ENCODE measurements at places on chromosomes 7 and 10. TPM values are rescaled to one million over a fixed set of nuclear protein-coding genes. Genes with fewer than 3 reads are reported as not detected.

DNA sequence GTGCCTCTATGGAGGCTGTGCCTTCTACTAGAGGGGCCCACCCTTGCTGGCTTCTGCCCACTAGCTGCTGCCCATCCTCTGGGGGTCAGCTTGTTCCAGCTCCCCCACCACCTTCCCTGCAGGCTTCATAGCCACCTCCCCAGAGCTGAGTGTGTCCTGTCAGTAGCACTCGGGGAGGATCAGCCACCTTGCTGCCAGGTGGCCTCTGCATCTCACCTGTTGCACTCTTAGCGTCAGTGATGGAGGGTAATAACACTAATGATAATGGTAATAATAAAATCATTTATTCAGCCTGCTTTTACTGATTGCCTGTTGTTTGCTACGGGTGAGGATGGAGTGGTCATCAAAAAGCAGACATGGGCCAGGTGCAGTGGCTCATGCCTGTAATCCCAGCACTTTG, 377.6 kb downstream of the LRMDA start:
- no peaks in the 10 kb centered on the region for H3K36me3 ChIP-seq
- H3K27ac ChIP-seq, result no peak overlapping the region
- no peak overlapping the region for H3K4me3 ChIP-seq

- H3K27me3 ChIP-seq, result no peaks in the 10 kb centered on the region
- H3K4me1 ChIP-seq, result peaks cover 16% of the 10 kb centered on the region
- H3K27ac ChIP-seq, result no peak overlapping the region
- no peak for DNase-seq
Measured at GRCh38 chr10:520402-520787, 169.1 kb downstream of the DIP2C start.

DNA sequence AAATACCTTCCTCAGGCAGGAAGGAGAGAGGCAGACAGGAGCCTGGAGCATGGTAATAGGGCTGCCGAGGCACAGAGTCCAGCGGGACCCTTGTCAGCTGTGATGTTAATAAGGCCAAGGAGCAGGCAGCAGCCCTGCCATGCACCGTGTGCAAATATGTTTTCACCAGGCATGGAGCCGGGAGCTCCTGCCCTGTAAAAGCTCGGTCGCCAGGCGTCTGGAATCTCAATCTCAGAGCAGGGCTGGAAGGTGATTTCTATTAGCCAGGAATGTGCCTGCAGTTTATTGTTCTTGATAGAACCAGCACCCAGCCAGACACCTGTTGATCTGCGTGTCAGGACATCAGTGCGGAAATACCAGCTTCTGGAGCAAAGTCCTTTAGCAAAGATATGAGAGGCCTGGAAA, 469.8 kb downstream of the GLRX3 start:
- H3K4me3 ChIP-seq, result no peak overlapping the region
- H3K36me3 ChIP-seq, result no peaks in the 10 kb centered on the region
- 0 out of 2 replicates have a peak, but pooled peaks cover 2% of the 10 kb centered on the region for H3K27me3 ChIP-seq
- H3K4me1 ChIP-seq, result no peaks in the 10 kb centered on the region
- no peak for DNase-seq

Gene C7orf33
- not detected for total RNA-seq

DNA sequence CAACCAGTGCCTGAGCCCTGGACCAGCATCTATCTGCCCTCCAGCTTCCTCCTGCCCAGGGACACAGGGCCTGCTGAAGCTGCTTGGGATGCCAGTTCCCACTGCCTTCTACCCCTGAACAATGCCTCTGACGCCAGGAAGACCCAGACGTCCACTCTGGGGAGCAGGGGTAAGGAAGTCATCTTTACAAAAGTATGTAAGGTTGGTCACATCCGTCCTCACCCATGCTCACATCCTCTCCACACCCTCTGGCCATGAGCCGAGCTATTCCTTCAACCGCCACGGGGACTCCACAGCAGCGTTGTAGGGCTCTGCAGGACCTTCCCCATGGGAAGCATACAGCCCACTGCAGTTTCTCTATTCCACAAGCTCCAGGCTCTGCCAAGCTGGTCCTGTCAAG, 58.5 kb downstream of the CLRN3 start:
- no peaks in the 10 kb centered on the region for H3K36me3 ChIP-seq
- H3K27me3 ChIP-seq, result no peaks in the 10 kb centered on the region
- no peak overlapping the region for H3K27ac ChIP-seq
- no peak overlapping the region for H3K4me3 ChIP-seq
- DNase-seq, result no peak

GRCh38 chr7:82172017-82172416, 271.6 kb downstream of the CACNA2D1 start:
- H3K36me3 ChIP-seq, result no peaks in the 10 kb centered on the region
- no peak overlapping the region for H3K4me3 ChIP-seq
- H3K27ac ChIP-seq, result no peak overlapping the region
- no peaks in the 10 kb centered on the region for H3K27me3 ChIP-seq
- H3K4me1 ChIP-seq, result no peaks in the 10 kb centered on the region
- DNase-seq, result no peak

DNA sequence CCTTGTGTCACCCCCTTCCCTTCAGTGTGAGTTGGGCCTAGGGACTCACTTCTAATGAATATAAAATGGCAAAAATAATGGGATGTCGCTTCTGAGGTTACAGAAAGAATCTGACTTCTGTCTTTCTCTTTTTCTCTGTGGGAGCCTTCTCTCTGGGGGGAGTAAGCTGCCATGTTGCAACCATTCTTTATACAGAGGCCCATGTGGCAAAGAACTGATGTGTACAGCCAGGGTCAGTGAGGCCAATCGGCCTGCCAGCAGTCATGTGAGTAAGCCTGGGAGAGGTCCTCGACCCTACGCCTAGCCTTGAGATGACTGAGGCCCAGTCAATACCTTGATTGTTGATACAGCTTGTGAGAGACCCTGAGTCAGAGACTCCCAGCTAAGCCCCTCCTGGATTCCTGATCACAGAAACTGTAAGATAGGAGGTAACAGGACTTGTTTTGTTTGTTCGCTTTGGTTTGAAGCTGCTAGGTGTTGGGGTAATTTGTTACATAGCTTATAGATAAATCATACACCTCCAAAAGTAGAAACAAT, 1.7 kb downstream of the TCAF1 start:
- no peak overlapping the region for H3K27ac ChIP-seq
- H3K27me3 ChIP-seq, result no peaks in the 10 kb centered on the region
- DNase-seq, result no peak
- no peak overlapping the region for H3K4me3 ChIP-seq
- peaks cover 5% of the 10 kb centered on the region for H3K4me1 ChIP-seq

Gene RBM48
- 12.1 TPM for total RNA-seq

GRCh38 chr10:18087355-18087754, 52.9 kb upstream of the CACNB2 start:
- no peaks in the 10 kb centered on the region for H3K4me1 ChIP-seq
- no peak for DNase-seq

Gene HTR7
- not detected for total RNA-seq

- no peak overlapping the region for H3K27ac ChIP-seq
- H3K36me3 ChIP-seq, result no peaks in the 10 kb centered on the region
- DNase-seq, result no peak
Measured at GRCh38 chr10:59175538-59176240, 754 bp upstream of the PHYHIPL start.
